CD8-positive, alpha-beta memory T cell (primary cell): ENCODE measurements at places on chromosomes 11 and 22. TPM values are rescaled to one million over a fixed set of nuclear protein-coding genes. Genes with fewer than 3 reads are reported as not detected.
A peak's percentile ranks its signal among the peaks of the same experiment; 100 is the strongest.

GRCh38 chr11:122627745-122628144 lies 27.8 kb upstream of the UBASH3B start:
- DNase-seq, result no peak

DNA sequence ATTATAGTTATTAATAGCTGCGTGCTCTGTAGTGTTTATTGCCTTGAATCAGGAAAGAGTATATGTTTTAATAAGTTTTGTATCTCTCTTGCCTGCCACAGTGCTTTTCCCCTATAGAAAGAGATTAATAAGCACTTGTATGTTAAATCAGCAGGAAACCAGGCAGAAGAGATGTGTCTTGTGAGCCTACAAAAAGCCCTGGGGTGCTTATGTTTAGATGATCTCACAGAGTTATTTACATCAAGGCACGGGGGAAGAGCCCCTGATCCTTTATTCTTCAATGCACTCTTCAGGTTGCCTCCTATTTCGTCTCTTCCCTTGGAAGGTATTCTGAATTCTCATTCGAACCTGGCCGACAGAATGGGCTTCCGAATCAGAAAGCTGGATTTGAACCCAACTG lies 183.0 kb downstream of the MAML2 start:
- DNase-seq, result no peak

The KCNC1 gene
- total RNA-seq, result not detected

DNA sequence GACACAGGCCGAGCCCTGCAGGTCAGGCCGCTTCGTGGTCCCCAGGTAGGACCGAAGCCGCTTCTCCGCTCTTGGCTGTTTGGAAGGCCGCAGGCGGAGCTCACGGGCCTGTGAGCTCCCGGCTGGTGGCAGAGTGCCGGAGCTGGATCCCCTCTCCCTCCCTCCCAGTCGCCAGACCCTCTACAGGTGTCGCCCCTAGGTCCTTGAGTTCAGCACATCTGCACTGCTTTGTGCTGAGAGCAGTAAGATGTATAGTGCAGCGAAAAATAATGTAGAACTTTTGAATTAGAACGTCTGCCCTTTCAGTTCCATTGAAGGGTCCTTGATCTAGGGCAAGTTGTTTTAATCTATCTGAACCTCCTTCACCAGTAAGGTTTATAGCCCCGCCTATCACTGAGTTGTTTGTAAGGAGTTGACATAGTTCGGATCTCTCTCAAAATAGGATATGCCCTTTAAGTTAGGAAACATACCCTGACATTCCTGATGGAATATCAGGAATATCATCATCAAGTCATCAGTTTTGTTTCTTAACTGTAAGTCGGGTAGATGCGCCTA lies 419 bp downstream of the ANKRD49 start:
- no peak for DNase-seq

DNA sequence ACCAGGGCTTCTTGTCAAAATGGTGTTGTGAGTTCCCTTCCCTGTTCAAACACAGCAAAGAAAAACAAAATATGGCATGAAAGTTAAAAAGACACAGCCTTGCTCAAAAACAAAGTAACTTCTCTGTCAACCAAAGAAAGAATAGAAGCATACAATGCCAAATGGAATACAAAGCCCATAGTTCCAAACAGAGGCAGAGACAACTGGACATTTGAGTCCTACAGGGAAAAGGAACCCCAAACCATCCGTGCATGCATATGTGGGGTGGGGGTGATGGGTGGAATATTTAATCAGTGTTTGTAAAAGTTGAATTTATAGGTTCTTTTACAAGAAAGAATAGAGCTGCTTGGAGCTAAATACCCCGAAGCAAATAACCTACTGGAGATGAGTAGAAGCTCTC lies 218.7 kb downstream of the FAM76B start:
- no peak for DNase-seq

DNA sequence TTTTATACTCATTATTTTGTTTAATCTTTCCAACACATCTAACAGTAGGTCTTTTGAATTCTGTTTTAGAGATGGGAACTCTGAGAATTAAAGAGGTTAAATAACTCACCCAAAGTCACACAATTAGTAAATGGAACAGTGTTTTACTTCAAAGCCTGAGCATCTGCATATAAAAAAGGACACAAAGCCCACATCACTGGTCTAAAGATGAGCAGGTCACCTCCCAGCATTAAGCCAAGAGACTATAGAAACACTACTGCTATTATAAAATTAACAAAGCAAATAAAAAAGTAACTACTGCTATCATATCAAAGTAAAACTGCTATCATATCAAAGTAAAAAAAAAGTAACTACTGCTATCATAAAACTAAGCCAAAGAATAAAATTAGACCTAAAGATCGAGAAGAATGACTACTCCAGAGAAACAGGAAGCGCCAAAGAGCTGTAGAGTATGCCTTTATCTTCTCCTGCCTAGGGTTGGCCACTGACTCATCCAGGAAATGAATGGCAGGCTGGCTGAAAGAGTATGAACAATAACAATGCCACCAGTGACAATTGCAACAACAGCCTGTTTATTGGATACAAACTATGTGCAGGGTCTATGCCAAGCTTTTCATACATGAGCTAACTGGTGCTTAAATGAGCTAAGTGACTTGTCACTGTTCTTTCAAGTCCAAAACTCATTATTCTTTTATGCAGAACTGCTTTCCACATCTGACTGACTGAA lies 1153.0 kb upstream of the TENM4 start:
- DNase-seq, result no peak

- DNase-seq, result no peak
These were observed 112.3 kb downstream of the TMPRSS5 start for GRCh38 chr11:113593698-113594308.

DNA sequence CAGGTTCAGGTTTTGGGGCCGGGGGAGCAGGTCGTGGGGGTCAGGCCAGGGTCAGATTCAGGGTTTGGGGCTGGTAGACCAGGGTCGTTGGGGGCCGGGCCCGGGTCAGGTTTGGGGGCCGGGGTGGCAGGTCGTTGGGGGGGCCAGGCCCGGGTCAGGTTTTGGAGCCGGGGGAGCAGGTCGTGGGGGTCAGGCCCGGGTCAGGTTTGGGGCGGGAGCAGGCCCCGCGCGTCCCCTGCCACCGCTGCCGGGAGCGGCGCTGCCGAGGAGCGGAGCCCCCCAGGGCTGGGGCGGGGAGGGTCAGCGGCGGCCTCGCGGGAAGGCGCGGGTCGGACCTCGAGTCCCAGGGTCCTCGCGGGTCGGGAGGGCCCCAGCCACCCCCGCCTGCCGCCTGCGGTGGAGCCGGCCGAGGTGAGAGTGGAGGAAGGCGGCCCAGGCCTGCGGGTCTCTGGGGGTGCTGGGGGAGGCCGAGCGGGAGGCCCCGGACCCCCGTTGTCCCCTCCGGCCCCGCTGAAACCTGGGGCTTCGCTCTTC lies 535 bp downstream of the TRABD start:
- no peak for DNase-seq

The RPUSD4 gene
- 48.8 TPM for total RNA-seq

The TTC28 gene
- total RNA-seq, result 0.24 TPM

- no peak for DNase-seq
These were observed 370.5 kb downstream of the SOX6 start for GRCh38 chr11:15985860-15986139.

DNA sequence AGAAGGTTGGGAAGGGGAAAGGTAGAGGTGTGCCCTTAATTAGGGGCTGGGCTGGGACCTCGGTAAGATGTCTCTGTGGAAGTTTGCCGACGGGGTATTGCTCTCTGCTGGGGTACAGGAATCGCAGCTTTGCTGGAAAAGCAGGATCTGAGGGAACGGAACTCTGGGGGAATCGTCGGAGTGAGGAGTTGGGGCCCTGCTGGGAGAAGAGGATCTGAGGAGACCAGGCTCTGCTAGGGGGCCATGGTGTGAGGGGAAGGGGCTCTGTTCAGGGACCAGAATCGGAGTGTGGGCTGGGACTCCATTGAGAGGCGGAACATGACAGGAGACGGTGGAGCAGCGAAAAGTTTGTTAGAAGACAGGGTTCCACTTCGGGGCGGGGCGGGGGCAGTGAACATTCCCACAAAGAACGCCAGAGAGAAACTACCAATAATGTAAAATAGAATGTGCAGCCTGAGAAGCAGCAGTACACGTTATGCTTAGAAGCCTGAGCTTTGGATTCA lies 456 bp downstream of the AAMDC start:
- peak; percentile 1 for DNase-seq

DNA sequence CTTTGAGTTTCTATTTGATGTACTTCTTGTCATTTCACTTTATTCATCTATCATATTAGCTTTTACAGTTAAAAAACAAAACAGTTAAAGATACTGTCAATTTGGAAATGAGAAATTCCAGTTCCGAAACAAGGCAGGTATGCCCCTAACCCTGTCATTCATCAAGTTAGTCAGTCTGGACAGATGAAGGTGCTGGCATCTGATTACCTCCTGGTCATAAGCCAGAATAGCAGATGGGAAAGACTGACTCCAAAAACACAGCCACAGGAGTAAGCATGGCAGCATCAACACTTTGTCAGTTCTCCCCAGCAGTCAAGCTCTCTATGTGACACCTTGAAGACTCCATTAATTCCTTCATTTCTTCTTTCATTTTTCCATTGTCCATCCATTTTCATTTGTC lies 4.3 kb downstream of the LRRC51 start:
- DNase-seq, result no peak

GRCh38 chr11:69361466-69361865 lies 67.5 kb downstream of the MYEOV start:
- no peak for DNase-seq

- DNase-seq, result no peak
These were observed 2.9 kb upstream of the ENTHD1 start for GRCh38 chr22:39896313-39896996.

The CCDC83 gene
- total RNA-seq, result not detected

DNA sequence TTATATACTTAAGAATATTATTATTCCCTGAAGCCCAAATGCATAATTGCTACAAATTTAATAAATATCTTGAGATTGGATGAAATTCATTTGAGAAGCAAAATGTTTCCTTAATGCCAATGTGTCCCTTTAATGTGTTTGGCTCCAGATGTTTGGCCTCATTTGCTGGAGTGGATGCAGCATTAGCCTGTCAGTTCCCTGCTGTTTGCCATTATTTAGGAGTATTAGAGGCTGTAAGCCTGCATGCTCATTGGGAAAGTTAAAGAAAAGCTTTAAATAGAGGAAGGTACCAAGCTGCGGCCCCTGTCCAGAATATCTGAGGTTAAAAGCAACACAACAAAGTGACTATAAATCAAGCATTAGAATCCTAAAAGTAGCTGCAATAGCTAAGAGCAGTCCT lies 54.8 kb upstream of the PITPNB start:
- no peak for DNase-seq

DNA sequence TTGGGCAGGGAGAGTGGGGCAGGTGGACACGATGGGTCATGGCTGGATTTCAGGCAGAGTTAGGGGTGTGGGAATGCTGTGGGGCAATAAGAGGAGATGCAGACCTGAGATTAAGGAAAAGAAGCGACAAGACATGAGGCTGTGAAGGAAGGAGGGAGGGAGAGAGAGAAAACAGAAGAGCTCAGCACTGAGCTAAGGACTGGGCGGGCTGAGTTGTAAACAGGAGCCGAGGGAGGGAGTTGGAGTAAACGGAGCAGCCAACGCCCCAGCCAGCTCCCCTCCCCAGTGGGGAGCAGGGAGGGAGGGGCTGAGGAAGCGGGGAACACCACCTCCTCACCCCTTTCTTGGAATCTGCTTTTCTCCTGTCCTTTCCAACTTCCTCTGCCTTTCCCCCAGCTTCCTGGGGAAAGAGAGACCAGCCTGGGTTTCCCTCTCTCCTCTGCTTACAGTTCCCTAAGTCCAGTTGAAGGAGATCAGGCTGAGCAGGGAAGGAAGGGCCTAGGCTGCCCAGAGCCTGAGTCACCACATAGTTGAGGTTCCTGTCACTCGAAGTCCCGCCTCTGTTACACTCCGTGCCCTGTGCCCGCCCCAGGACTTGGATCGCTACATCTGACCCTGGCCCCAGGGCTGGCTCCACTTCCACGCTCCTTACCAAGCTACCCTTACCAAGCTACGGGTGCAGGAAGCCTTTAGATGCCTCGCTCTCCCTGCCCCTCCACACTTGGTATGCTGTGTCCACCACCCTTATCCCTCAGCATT lies 6.7 kb upstream of the AHNAK start:
- DNase-seq, result peak; percentile 84

DNA sequence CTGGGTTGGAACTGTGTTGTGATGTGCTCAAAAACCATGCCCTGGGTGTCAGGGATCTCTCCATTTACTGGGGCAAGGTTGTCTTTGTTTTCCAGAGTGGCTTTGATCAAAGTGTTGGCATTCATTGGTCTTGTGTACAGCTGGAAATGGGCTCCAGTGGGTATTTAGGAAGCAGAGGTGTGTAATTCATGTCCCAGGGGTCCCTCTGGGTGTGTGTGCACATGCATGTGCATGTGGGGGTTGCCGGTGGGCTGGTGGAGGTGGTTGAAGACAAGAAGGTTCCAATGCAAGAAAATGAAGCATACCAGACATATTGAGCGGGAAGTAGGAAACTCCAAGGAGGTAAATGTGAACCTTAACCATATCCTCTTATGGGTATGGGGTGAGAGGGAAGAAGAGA lies 121.7 kb downstream of the ME3 start:
- DNase-seq, result no peak

DNA sequence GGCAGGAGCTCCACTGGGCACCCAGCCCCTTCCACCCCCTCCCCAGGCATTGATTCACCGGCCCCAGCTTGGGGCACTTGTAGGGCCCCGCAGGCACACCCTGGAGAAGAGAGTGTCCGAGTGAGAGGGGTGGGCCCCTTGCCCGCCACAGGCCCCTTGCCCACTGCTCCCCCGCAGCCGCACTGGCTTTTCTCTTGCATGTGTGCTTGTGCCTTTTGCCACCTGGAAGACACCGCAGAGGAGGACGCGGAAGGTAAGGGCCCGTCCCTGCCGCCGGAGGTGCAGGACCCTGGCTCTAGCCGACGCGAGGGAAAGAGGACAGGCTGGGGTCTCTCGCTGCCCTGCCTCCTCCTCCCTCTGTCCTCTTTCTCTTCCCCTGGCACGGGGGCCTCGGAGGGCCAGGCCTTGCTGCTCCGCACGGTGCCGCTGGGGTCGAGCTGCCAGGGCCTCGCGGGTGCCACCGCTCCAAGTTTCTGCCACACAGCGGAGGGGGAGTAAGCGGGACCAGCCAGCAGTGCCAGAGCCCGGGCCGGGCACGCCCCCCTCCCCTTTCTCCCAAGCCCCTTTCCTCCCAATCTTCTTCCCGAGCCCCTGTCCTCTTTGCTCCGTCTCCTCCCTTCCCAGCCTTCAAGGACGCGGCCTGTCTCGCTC lies 9.5 kb downstream of the TNNT3 start:
- no peak for DNase-seq

GRCh38 chr11:85791409-85791990 lies 19.4 kb downstream of the SYTL2 start:
- DNase-seq, result no peak

- no peak for DNase-seq
These were observed 726 bp downstream of the RTN4RL2 start for GRCh38 chr11:57460758-57461749.

The CNTF gene
- 2.9 TPM for total RNA-seq

- DNase-seq, result no peak
These were observed 131.3 kb downstream of the KCNC1 start for GRCh38 chr11:17865765-17866428.
